ENCODE measurements at places on chromosomes 2 and 18.

- DNase-seq, result no peak
These were observed 120.2 kb downstream of the LAMA3 start for GRCh38 chr18:23809415-23809814.

DNA sequence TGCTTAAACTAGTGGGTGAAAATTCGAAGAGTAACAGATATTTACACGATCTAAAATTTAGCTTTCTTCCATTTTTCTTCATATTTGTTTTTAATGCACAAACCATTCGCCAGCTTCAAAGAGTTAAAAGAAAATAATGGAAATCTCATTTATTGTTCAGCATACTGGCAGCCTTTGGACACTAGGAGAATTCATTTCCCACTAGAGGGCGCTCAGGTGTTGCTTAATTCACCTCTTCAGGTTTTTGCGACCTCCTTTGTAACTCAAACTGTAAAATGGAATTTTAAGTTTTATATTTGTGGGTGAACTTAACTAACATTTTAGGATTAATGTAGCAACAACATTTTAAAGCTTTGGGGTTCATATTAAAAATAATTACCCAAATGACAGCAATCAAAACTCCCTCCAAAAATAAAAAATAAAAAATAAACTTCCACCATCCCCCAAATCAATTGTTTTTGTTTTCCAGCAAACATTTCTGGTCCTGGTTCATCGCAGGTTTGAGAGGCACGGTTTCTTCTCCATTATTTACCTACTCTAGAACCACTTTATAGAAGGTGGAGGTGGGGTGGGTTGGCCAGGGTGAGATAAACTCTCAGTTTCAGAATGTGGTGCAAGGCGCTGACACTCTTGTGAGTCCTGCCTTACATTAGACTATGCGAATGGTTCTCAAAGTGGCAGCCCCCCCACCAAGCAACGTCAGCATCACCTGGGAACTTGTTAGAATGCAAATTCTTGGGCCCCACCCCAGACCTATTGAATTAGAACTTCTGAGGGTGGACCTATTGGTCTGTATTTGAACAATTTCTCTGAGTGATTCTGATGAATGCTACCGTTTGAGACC, 24.7 kb upstream of the PNPT1 start:
- DNase-seq, result no peak

DNA sequence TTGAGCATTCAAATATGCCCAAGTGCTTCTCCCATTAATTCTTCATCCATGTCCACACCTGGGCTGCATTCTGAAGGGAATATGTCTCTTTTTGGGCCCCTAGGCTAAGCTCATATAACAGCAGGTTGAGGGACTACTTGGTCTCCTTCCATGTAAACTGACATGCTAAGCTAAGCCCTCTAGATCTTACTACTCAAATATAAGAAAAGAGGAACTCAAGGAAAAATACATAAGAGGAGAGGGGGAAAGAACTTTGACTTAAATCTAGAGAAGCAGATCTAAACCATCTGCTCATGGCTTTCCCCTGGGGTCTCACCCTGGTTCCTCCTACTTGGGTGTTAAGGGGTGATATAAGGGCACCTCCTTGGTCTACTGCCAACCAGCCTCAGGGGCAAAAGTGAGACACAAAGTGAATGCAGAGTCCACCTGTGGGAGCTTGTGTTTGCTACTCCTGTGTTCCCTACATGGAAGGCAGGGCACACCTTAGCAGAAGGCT, 19.8 kb upstream of the NFU1 start:
- DNase-seq, result no peak

GRCh38 chr2:159152128-159152778, 134.2 kb downstream of the WDSUB1 start:
- DNase-seq, result no peak

GRCh38 chr2:27249891-27250651, 12.8 kb downstream of the SLC30A3 start:
- DNase-seq, result no peak

GRCh38 chr2:11342551-11343367, 1.7 kb downstream of the ROCK2 start:
- DNase-seq, result no peak

DNA sequence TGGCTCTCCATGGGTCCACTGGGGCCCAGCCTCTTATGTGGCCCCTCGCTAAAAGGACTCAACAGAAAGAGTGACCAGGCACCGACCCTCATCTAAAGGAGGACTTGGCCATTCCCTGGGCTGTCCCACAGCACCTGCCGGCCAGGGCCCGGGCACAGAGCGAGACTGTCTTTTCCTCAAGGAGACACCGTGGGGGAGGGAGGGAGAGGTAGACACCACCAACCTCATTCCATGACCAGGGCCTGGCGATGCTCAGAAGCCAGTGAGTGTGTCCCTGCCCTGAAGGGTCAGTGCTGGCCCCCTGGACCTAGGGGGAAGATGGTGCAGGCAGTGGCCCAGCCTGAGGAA, 39.8 kb upstream of the ALPP start:
- DNase-seq, result no peak

GRCh38 chr2:53353135-53354114, 414.2 kb upstream of the CHAC2 start:
- no peak for DNase-seq

DNA sequence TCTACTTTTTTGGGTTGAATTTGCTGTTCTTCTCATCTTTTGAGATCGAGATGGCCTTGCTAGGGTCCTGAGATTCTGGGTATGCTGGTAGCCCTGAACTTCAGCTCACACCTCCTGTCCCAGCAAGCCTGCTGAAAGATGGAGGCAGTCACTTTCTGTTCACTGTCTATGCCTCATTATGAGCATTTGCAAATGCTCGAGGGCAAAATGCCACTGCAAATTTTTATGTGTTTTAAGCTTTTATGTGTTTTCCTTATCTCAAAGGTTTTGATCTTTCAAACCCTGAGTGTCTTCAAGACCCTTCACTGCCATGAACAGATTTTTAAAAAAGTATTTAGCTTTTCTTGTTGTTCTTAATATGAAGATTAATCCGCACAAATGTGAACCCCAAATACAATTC, 766.7 kb upstream of the HS6ST1 start:
- no peak for DNase-seq

- no peak for DNase-seq
These were observed 9.0 kb downstream of the ENOSF1 start for GRCh38 chr18:703213-703967.

DNA sequence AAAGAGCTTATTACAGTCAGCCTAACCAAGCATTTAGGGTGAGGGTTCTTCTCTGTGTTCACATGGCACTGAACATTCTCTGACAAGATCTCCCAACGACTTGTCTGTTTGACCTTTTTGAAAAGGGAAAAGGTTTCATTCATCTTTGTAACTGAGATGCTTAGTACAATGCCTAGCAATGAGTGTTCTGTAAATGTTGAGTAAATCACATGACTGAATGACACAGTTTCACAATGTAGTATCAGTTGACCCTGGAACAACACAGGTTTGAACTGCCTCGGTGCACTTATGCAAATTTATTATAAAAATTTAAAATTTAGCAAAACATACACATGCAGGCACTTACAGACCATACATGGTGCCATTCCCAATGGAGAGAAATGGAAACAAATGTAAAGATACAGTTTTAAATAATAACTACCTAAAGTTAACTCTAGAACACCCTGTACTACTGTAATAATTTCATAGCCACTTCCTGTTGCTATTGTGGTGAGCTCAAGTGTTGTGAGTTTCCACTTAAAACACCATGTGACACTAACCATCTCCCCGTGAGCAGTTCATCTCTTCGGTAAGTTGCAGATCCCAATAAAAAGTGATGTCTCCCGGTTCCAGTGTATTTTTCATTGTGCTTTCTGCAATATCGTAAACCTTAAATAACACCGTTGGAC, 34.1 kb upstream of the VWC2L start:
- DNase-seq, result no peak
